ENCODE measurements at places on chromosomes 2 and 18.
A peak's percentile ranks its signal among the peaks of the same experiment; 100 is the strongest.

GRCh38 chr2:22521620-22522019, 863.4 kb upstream of the KLHL29 start:
- no peak for DNase-seq

DNA sequence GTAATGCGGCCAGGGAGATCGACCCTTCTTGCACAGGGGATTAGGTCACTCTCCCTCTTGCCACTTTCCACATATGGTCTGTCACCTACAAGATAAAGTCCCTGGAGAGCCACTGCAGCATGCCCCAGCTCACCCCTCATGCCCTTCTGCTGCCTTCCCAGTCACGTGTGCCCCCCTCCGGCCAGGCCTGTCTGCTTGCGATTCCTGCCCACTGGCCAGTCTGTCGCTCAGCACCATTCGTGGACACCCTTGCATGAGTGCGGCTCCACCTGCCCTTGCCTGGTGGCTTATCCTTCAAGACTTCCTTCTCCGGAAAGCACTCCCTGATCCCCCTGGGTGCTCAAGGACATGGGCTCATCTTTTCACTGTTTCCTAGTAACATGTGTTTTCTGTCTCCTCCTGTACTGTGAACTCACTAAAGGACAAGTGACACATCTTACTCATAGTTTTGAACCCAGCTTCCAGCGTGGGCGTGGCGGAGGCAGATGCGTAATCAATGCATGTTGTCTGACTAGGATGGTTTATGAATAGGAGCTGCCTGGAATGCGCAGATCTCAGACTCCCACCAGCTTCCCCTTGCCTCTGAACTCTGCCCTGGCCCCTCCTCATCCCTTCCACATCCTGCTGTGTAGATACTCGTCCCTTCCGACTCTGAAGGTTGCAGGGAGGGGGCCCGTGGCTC, 7.8 kb upstream of the NT5DC4 start:
- DNase-seq: no peak

DNA sequence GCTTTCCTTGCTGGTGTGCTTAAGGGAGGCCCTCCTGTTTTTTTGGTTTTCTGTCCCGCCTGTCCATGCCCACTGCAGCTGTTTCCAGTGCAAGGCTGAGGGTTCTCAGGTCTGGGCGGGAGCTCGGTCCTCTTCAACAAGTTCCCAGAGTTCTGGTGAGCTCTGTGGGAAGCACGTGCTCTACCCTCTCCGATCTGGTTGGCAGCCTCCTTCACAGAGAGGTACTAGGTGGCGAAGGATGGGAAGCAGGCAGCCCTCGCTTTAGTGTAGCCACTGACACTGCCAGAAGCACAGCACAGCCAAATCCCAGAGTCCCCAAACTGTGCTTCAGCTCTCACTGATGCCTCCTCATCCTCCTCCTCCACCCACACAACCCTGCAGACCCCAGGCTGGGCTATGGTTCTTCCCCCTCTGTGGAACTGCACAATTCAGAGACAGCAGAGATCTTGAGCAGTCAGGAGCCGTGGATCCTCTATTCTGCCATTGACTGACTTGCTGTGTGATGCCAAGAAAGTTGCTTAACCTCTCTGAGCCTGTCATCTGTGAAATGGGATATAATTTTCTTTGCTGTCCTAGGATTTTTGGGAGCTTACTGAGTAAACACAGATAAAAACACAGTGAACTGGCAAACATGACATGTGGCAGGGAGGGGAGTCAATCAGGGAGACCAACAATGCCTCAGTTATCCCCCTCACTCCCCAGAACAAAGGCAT, 157.3 kb downstream of the MSH2 start:
- DNase-seq: no peak

DNA sequence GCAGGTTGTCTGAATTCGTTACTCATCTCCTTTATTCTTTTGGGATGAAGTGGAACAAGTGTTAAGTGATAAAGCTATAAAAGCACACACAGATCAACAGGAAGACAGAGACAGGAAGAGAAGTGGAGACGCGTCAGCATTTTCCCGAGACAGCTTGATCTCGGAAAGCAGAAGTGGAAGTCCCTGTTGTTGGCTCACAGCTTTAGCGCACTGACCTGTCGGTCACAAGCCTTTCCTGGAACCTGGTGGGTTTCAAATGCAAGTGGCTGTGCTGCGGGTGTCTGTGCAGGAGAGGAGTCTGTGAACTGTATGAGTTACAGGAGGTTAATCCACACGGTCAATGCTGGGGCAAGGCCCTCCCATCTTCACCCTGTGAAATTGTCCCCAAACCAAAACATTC, 116.6 kb upstream of the PELI1 start:
- peak; percentile 56 for DNase-seq

GRCh38 chr18:2978661-2979106, 34.3 kb downstream of the LPIN2 start:
- DNase-seq: no peak

GRCh38 chr18:62523631-62524439, 1.0 kb downstream of the ZCCHC2 start:
- peak; percentile 23 for DNase-seq

GRCh38 chr2:198106621-198107385, 302.4 kb downstream of the PLCL1 start:
- DNase-seq: no peak

DNA sequence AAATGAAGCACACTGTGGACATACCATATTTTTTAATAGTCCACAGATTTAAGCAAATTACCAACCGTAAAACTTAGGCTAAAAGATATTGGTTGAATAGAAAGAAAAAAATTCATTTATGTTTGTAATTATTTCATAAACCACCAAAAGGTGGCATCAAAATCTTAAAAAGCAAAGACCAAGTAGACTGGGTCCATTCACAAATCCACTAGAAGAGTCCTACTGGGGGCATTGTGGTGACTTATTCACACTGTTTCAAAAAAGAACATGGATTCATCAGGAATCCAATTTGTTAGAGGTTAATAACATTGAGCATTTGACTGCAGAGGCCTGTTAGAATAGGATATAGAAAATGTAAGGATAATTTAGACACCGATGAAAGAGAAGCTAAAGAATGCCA, 194.9 kb upstream of the KYNU start:
- DNase-seq: no peak

DNA sequence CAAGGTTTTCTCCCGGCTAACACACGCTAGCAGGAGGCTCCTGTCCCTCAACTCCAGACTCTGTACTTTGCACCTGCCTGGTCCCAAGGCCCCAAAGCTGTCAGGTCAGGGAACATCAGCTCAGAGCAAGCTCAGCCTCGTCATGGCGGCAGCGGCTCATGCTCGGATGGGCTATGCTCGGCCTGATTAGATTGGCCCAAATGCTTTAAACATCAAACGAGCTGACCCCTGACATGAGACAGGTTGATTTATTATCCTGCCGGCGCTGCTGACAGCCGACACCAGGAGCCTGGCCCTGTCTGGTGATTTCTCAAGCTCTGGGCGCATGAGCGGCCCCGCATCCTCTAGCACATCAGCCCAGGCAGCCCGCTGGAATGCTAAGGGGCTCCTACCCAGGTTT, 436.4 kb downstream of the EIPR1 start:
- no peak for DNase-seq

GRCh38 chr2:95024371-95024770, 1.1 kb upstream of the MAL start:
- peak; percentile 27 for DNase-seq

GRCh38 chr2:192327576-192327975, 132.8 kb upstream of the TMEFF2 start:
- DNase-seq: no peak

- no peak for DNase-seq
Observed at GRCh38 chr2:40797120-40797519, 345.2 kb upstream of the SLC8A1 start.

- DNase-seq: no peak
Observed at GRCh38 chr2:55418512-55419232, 984 bp downstream of the CCDC88A start.

DNA sequence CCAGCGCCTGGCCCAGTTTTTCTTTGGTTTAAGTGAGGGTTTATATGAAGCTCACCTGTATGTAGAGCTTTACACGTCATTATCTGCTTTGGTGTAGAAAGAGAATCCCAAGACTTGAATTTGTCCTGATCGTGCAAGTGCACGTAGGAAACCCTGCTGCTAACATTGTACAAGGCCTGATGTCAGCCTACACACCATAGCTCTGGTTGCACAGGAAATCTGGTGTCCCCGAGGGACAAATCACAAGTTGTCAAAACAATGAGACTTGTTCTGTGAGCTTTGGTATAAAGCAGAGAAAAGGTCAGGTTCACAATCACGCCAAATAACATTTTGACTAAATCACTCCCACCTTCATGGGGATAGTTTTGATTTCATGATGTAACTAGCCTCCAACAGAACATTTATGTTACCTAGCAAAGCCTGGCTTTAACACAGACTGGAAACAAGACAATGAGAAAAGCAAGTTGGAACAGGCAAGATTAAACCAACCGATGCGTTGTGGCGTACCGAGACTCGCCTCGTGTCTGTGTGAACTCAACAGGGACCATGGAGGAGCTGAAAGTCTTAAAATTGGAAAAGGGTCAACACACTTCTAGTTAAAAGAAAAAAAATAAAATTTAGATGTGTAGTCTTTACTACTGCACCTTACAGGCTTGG, 41.4 kb downstream of the ZAP70 start:
- DNase-seq: no peak

DNA sequence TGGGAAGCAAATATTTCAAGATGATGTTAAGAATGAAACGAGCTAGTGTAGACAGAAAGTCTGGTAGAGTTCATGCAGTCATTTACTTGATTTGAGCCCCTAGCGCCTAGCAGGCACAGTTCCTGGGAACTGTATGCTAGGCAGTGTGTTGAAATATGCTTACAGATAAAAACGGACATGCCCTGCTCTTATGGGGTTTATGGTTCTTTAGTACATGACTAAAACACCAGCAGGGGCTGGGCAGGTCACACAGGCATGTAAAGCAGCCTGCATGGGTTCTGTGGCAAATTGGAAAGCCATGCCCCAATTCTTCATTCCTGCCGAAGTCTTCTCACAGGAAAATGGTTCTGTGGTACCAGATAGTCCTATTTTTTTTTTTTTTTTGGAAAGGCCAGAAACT, 27.3 kb upstream of the MGAT5 start:
- DNase-seq: no peak

DNA sequence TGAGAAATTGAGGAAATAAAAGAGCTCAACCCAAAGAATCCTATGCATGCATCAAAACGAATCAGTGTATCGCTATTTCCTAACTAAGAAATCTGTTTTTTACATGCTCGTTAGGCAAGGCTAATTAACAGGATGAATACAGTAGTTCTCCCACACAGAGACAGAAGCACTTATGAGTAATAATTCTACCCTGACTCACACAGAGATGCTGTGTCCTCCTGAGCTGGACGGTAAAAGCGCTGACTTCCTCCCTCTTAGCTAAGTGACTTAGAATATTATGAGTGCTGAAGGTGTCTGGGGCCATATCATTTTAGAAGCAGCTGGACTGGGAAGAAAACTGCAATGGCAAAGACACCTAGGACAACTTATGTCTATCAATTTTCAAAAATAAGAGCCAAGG, 18.5 kb downstream of the PLEKHM3 start:
- DNase-seq: no peak

DNA sequence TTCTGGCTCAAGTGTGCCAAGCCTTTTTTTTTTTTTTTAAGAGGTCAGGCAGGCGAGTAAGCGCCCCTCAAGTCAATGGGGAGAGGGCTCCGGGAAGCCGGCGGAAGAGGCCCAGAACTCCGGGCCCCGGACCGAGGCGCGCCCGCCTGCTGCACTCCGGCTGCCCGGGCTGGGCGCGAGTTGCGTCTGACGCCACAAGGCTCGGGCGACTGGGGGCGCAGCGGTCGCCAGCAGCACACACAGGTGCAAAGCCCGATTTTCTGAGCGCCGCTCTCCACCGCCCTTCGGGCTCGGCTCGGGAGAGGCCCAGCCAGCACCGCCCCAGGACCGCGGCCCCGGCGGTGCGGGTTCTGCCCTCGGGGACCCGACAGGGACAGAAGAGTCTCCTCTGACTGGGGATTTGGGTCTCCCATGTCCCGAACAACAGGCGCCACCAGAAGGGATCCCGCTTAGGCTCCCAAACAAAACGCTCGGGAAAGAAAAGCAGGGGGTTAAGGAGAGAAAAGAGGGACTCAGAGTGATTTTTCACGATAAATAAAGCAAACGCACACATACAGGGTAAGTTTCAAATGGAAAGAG, 787 bp downstream of the ERBB4 start:
- no peak for DNase-seq
